ENCODE measurements at places on chromosomes 6 and 20.

DNA sequence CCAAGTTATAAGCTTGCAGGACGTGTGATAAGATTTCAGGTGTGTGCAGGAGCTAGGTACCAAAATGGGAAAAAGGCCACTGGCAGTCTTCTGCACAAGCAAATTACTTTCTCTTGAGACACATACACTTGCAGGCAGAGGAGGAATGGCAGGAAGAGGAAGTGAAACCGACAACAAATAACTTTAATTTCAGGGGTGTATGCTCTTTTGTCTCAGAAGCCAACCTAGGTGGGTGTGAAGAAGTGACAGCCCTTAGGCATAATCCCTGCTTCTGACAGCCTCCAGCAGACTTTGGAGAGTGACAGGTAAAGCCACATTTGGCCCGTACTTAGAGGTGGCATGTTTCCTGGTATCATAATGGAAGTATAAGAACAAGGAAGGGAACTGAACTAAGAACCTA is 118.8 kb upstream of the TRAF3IP2 start:
- DNase-seq = no peak

GRCh38 chr20:62155428-62156253 is 12.1 kb downstream of the SS18L1 start:
- no peak for DNase-seq

DNA sequence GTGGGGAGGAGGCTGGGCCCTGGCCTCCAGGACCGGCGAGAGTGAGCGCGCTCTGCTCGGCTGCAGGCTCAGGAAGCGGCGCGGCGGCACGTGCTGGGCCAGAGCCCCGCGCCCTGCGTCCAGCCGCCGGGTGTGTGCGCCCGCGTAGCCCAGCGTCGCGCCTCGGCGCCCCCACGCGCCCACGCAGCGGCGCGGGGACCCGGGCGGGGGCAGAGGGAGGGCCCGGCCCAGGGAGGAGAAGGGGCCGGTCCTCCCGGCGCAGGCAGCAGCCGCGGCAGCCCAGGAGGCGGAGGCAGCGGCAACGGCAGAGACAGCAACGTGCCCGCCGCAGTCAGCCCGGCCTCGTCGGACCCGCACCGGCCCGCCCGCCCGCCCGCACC is at the start of gene EYA2:
Gene EYA2 (plus strand): TSS at position 265 of the 380 bp plus-strand sequence. CDS start 95,168 bp downstream, outside the sequence.
- no peak for DNase-seq

GRCh38 chr20:19406381-19406780 is 193.9 kb downstream of the SLC24A3 start:
- no peak for DNase-seq

DNA sequence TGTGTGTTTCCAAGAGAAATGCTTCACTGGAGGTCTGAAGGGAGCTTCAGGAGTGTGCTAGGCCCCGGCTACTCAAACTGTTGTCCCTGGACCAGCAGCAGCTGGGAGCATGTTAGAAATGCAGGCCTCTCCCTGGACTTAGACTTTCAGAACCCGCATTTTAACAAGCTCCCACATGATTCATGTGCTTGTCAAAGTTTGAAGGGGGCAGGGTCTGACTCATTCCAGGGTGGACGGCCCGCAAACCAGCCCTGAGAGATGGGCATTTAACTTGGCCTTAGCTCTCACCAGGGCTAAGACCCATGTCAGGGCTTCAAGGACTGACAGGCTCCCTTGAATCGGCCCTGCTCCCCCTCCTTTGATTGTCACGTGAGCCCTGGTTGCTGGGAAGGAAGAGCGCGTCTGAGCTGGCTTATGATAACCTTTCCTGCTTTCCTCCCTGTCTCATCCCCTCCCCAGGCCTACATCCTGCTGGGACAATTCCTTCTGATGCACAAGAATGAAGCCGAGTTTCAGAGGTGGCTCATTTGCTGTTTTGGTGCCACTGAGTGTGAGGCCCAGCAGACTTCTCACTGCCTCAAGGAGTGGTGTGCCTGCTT is 35.5 kb downstream of the BANF2 start:
- DNase-seq = no peak

GRCh38 chr6:16929809-16930208 is 168.5 kb upstream of the ATXN1 start:
- no peak for DNase-seq

Data from stimulated activated CD8-positive, alpha-beta memory T cell treated with anti-CD3 and anti-CD28 coated beads, Interleukin-2, amount 100 ng/mL, for 1 hour (primary cell).